Effector CD4-positive, alpha-beta T cell (primary cell): ENCODE measurements at places on chromosomes 2 and 18.

- DNase-seq = no peak
Observed at GRCh38 chr2:175734686-175735085, 267.4 kb downstream of the LNPK start.

- peak; percentile 88 for DNase-seq
Observed at GRCh38 chr2:174487108-174487819, 435 bp upstream of the GPR155 start.

GRCh38 chr2:240989451-240990265, 8.8 kb upstream of the SNED1 start:
- DNase-seq = no peak

DNA sequence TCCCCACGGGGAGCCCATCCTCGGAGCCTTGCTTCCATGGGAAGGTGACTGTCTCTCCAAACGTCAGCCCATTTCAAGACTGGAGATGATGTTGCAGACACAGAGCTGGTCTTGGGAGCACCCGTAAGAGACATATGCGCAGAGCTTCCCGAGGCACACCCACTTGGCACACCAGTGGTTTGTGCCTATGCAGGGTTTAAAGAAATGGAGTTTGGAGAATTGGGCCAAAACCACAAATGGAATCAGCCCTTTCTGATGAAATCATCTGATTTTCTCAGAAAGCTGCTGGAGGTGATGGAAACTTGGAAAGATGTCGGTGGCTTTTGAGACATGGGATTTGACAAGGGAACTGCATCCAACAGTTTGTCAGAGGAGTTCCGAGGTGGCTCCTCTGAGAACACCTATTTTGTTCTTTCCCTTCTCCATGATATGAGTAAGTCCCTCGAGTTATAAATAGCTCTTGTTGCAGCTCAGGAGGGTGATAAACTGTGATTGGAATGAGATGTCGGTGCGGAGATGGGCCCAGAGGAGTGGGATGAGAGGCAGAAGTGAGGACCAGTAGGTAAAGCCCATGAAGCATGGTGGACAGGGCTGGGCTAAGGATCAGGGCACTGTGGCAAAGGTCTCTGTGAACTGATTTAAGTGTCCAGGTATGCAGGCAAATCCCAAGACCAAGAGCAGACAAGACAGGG, 225.7 kb downstream of the ACKR3 start:
- no peak for DNase-seq

GRCh38 chr2:159891917-159892730, 94.1 kb upstream of the CD302 start:
- no peak for DNase-seq

- no peak for DNase-seq
Observed at GRCh38 chr2:218995561-218995960, 2.3 kb upstream of the CRYBA2 start.

- no peak for DNase-seq
Observed at GRCh38 chr18:11872479-11873136, 21.4 kb downstream of the CHMP1B start.

DNA sequence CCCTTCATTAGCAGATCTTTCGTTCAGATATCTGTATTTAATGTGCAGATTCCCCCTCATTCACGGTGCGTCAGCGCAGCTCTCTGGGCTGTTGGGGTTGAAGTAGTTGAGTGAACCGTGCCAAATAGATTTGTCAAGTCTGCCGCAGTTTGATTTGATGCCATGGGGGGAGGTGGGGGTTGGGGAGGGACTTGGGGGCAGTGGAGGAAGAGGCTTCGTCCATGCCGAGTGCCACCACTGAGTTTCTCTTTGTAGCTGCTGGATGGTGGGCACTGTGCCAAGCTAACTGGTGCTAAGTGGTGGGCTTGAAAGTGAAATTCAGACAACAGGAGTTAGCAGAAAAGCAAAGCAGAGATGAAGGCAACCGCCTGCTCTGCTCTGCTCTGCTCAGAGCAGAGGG, 47.9 kb downstream of the NRP2 start:
- no peak for DNase-seq

GRCh38 chr18:23183411-23184150, 48.3 kb downstream of the CABLES1 start:
- DNase-seq = no peak

DNA sequence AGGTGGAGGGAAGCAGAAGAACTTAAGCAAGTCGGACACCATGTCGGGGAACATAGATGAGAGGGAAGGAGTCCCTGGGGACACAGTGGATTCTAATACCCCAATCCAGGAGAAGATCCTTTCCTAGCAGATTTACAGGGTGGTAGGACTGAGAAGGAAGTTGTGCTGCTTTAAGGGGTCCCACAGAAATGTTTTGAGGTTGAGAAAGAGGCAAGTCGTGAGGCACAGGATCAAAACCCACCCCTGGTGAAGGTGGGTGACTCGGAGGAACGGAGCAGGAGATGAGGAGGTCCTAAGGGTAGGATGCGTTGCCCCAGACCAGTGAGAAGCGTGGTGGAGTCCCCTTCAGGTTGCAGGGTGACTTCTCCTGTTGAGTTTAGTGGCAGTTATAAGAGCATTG, 32.7 kb downstream of the DCDC2C start:
- no peak for DNase-seq

DNA sequence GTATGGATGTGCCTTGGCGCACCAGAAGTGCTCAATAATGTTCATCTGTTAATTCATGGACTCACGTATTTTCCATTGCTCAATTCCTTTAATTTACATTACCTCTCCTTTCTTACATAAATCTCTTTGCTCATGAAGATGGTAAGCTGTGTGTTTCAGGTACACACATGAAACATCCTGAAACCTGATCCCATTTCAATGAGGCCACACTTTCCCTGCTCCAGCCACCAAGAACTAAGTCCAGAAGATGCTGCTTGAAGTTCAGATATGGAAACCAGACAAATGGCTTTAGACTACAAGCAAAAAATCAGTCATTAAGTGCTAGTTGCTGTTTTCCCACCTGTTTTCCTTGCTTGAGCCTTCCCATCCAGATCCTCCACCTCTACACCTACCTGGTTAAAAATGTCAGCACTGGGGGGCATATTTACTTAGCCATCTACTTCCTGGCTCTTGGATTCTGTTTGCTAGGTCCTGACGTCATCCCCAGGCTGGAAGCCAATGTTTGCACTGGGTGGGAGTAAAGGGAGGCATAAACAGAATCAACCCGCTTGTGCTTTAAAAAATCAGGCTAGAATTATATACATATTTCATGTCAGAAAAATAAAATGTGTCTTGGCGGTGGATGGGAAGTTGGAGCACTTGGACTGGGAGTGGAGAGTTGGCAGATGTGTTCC, 309.7 kb downstream of the OSR1 start:
- no peak for DNase-seq

DNA sequence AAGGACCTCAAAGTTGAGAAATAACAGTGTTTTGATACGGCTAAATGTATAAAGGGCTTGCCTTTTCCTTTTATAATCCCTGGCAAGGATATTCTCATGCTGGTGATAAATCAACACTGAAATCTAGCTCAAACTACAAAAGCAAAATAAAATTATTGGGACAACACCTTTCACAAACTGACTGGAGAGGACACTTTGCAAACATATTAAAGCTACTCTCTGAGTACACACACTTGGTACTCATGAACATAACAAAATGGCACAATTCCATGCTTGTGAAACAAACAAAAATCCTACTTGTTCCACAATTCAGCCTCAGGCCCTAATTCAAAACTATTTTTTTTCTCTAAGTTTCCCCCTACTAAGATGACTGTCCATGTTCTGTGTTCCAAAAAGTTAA, 305.8 kb downstream of the ETAA1 start:
- DNase-seq = no peak

DNA sequence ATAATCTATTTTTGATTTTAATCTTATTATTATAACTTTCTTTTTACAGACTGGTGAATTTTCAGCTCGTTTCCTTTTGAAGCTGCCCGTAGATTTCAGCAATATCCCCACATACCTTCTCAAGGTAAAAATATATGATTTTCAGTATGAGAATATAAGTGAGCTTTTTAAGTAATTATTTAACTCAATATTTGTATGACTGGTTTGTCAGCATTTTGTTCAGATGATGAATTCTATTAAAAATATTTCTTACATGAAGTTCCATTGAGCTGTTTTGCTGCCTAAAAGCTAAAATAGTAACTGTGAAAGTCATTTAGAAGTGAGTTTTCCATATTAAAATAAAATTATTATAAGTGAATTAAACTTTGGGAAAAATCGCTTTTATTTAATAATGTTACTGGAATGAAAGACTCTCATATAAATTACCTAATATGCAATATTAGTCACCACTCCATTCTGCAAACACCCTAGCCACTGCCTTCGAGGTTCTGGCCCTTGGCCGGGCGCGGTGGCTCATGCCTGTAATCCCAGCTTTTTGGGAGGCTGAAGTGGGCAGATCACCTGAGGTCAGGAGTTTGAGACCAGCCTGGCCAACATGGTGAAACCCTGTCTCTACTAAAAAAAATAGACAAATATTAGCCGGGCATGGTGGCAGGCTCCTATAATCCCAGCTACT, 155.3 kb downstream of the BABAM2 start:
- no peak for DNase-seq

DNA sequence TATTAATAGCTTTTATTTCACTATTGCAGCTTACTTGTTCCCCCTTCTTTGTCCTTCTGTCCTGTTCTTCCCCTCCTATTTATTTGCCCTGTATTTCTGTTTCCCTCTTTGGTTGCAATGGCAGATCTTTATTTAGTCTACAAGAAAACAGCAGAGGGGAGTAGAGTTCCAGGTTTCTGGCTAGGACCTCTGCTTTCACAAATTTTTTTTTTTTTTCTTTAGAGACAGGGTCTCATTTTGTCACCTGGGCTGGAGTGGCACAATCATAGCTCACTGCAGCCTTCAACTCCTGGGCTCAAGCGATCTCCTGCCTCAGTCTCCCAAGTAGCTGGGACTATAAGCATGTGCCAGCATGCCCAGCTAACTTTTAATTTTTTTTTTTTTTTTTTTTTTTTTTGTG, 188.1 kb upstream of the SPRED2 start:
- no peak for DNase-seq

GRCh38 chr2:233852056-233852455, 2.3 kb downstream of the HJURP start:
- no peak for DNase-seq
